ENCODE measurements at places on chromosomes 3 and 15. TPM values are rescaled to one million over a fixed set of nuclear protein-coding genes. Genes with fewer than 3 reads are reported as not detected.

The NEO1 gene
- polyA plus RNA-seq, result 135 TPM

The MST1 gene
- 464 TPM for polyA plus RNA-seq

The JMJD7 gene
- polyA plus RNA-seq, result 10.2 TPM

DNA sequence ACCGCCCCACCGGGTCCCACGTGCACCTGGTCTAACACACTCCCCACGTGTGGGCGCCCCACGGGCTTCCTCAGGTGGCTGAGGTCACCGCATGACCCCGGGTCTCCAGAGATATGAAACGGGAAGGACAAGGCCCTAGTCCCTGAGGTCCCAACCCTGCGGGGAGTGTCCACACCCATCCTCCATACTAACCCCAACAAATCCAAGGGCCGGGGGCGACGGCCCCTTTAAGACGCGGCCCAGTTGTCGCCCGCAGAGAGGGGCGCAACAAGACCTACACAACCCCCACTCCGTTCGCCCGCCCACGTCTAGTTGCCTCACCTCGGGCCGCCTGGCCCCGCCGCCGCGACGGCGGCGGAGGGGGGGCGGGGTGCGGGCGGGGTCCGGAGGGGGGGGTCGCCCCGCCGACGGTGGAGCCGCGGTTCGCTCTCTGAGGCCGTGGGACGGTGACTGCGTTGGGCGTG, 396 bp downstream of the INO80 start:
- H3K4me1 ChIP-seq, result peaks cover 4% of the 10 kb centered on the region
- peak; percentile 63 for DNase-seq
- no peaks in the 10 kb centered on the region for H3K27me3 ChIP-seq
- H3K4me3 ChIP-seq, result peak overlapping the region; percentile 66
- H3K27ac ChIP-seq, result peak overlapping the region; percentile 92
- peaks cover 3% of the 10 kb centered on the region for H3K36me3 ChIP-seq

- H3K27ac ChIP-seq, result no peak overlapping the region
Measured at GRCh38 chr15:79088426-79089205, 2.0 kb downstream of the RASGRF1 start.

Data from large intestine (tissue), 12 donors.